ENCODE measurements at places on chromosomes 12 and 14. TPM values are rescaled to one million over a fixed set of nuclear protein-coding genes. Genes with fewer than 3 reads are reported as not detected.

- no peak for DNase-seq
Observed at GRCh38 chr14:64296561-64296960, 2.4 kb upstream of the ESR2 start.

The ACRBP gene
- total RNA-seq, result 2.5 TPM

The FITM1 gene
- total RNA-seq, result 0.58 TPM

DNA sequence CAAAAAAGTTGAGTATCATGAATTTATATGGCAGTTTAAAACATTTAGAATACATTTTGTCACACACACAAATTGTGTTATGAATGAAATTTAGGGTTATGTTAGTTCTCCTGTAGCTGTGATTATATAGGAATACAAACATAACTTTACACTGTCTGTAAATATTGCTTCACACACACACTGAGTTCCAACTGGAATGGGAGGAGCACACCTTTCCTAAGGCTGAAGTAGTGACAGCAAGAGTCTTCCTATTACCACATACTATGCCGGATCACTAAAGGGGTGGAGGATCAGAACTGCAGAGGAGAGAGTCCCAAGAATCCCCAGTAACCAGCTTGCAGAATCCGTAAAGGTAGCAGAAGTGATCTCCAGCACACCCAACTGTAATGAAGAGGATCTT is 63.7 kb downstream of the DNAI7 start:
- no peak for DNase-seq

DNA sequence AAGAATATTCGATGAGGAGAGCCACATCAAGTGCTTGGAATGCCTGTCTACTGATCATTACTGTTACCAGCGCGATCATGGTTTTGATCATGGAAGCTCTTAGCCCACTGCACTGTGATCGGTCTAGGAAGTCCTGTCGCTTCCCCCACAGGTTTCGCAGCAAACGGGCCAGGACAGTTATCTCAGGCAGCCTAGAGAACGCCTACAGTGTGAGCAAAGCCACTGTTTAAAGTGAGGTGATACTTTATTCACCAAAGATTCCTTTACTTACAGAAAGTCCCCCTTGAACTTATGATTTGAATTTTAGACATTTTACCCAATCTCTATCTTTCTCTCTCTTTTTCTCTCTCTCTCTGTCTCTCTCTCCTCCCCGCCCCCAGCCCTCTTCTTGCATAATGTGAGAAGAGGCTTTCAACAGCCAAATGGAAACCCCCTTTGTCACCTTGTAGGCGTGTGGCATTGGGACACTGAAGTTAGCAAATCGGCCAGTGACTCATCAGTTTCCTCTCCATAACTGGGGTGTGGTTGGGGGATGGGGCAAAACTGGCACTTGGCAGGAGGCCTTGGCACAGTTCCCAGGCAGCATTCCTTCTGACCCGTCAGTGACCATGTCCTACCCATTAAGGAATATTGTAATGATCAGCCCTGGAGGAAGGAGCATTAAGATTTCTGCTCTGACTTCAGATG is 214.8 kb downstream of the CHST11 start:
- DNase-seq, result peak; percentile 94
